ENCODE measurements at places on chromosomes 4 and X.

DNA sequence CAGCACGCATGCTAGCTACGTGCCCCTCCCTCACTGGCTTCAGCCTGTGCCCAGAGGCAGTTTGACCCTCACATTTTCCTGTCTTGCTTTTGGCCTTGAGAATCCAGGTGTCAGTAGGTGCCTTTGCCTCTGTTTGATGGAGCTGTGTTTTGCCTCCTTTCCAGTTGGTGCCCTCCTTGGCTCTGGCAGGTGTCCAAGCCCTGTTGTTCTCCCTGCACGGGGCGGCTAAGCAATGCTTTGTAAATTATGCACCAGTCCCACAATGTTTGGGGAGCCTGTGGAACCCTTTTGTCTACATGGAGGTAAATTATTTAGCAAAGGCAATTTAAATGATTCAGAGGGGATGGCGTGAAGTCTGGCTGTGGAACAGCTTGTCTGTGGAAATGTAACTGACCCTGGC is 202.9 kb upstream of the BOD1L1 start:
- DNase-seq: no peak

- no peak for DNase-seq
Measured at GRCh38 chr4:97911236-97911906, 231.9 kb downstream of the STPG2 start.

- no peak for DNase-seq
Measured at GRCh38 chrX:134929808-134930207, 61.0 kb upstream of the SMIM10 start.

DNA sequence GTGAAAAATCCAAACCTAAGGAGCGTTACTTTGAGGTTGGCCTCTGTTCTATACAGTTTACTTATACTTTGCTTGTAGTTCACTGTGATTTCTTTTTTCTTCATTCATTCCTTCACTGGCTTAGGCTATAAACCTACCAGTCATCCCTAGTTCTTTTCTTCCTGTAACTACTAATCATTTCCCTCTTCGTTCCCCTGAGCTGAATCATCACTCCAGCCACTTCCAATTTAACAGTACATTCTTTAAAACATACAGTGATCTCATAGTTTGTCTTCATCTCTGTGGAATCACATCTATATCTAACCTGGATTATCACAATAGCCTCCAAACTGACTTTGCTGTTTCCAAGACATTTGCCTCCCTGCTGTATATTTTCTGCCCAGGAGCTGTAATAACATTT is 25.2 kb upstream of the NPFFR2 start:
- DNase-seq: no peak

GRCh38 chr4:158777423-158778155 is 8.8 kb downstream of the FNIP2 start:
- DNase-seq: no peak

DNA sequence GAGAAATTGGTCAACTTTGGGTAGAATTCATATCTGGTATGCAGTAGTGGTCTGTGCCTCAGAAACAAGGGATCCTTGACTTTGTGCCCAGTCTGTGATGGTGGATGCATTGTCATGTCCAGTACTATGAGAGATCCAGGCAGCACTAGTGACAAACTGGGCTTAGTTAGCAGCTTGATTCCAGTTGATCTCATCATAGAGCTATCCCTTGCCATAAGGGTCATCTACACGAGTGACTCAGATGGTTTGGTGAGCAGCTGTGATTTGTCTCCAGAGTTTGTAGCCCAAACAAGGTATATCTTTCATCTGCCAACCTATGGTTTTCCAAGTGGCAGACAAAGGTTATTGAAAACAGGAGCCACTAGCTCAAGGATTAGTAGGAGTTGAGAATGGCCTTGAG is 298.8 kb downstream of the GBA3 start:
- no peak for DNase-seq

DNA sequence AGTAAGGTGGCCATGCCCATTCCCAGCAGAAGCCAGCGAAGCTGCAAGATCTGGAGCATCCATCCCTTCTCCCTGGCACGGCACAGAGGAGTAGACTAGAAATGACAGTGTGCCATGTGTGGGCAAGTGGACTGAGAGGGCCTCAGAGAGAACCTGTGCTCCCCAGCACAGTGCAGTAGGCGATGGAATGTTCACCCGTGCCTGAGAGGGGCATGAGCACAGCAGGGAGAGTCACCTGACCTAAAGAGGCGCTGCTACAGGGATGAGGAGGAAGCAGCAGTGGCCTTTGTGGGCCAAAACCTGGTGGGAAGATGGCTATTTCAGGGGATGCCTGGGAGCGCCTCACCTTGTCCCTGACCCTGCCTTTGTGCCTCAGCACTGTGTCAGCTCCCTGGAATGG is 8.0 kb upstream of the CDKN2AIP start:
- DNase-seq: no peak

GRCh38 chrX:81414630-81415029 is 212.7 kb downstream of the SH3BGRL start:
- no peak for DNase-seq

GRCh38 chr4:37928426-37929416 is 31.5 kb upstream of the PTTG2 start:
- DNase-seq: no peak

GRCh38 chr4:24477919-24478318 is 106.4 kb downstream of the DHX15 start:
- no peak for DNase-seq
